ENCODE measurements at places on chromosomes 4 and X.

DNA sequence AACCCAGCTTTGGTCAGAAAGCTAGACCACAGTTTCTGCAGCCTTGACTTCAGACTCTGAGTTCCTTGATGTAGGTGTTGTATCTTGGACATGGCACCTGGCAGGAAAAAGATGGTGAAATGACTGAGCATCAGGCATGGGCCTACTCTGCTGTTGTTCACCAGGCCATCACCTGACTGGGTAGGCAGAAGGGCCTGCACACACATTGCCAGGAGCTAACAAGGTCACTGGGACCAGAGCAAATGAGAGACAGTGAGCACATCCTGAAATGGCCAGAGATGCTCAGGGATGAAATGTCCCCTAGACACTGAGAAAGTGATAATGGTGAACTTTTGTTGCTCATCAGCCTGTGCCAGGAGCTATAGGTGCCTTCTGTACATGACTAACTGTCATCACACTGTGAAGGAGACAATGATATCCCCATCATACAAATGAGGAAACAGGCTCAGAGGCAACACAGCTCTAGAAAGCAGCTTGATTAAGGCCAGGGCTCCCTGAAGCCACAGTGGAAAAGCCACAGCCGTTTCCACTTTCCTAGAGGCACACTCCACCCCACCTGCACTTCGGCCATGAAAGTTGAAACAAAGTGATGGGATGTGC lies 128.3 kb downstream of the TSPAN5 start:
- no peak for DNase-seq

GRCh38 chr4:71185037-71185436 lies 153.8 kb upstream of the SLC4A4 start:
- no peak for DNase-seq

GRCh38 chr4:3803946-3804345 lies 37.8 kb downstream of the ADRA2C start:
- DNase-seq: no peak

GRCh38 chr4:157072002-157072401 lies 3.9 kb upstream of the GLRB start:
- no peak for DNase-seq

- no peak for DNase-seq
Observed at GRCh38 chr4:84442778-84443177, 56.3 kb downstream of the NKX6-1 start.

- DNase-seq: no peak
Observed at GRCh38 chr4:1797861-1798579, 4.9 kb downstream of the FGFR3 start.

DNA sequence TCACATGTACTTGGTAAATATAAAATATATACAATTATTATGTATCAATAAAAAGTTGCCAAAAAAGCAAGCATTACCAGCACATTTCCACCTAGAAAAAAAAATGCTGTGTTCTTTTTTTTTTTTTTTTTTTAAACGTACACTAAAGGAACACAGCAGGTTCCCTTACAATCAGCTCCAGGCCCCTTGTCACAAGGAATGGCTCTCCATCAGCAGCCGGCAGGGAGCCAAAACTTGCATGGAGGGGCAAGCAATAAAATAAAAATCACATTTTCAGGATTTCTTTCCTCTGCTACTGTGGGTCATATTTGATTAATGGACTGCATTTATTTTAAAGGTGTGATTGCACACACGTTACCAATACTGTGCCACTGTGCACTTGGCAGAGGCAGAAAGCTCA lies 460.3 kb downstream of the GPAT3 start:
- no peak for DNase-seq

- no peak for DNase-seq
Observed at GRCh38 chrX:133726642-133727041, 258.8 kb downstream of the GPC3 start.

DNA sequence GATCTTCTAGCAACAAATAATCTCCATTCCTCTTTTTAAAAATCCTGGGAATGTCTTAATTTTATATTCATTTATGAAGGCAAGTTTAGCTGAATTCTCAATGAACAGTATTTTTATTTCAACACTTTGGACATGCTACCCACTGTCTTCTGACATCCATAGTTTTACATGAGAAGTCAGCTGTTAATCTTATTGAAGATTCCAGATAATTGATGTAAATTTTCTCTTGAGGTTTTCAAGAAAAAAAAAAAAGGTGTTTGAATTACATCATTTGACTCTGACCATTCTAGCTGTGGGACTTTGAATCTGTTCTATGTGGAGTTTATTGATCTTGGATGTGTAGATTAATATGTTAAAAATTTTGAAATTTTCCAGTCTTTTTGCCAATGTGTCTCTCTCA lies 28.0 kb downstream of the PDHA2 start:
- no peak for DNase-seq

GRCh38 chrX:97882306-97882705 lies 998.6 kb downstream of the RPA4 start:
- DNase-seq: no peak

GRCh38 chr4:69816236-69816635 lies 43.7 kb downstream of the SULT1E1 start:
- DNase-seq: peak; percentile 10

- DNase-seq: peak; percentile 60
Observed at GRCh38 chr4:168501407-168501806, 4.6 kb downstream of the PALLD start.

GRCh38 chr4:74190919-74191397 lies 33.0 kb downstream of the MTHFD2L start:
- peak; percentile 32 for DNase-seq

Measured in stomach (tissue), 19 donors.